ENCODE measurements at places on chromosomes 12 and 14.

GRCh38 chr12:78431931-78432330 is 432.6 kb upstream of the SYT1 start:
- DNase-seq: no peak

GRCh38 chr14:66045572-66046021 is 440.6 kb upstream of the CCDC196 start:
- DNase-seq: no peak

- DNase-seq: no peak
These were observed 248.6 kb downstream of the ZFP36L1 start for GRCh38 chr14:68544081-68544892.

GRCh38 chr12:39620659-39621658 is 1.4 kb upstream of the ABCD2 start:
- DNase-seq: peak; percentile 22

GRCh38 chr14:104315169-104315568 is 176.8 kb downstream of the KIF26A start:
- DNase-seq: no peak

- no peak for DNase-seq
These were observed 502.6 kb downstream of the FUT8 start for GRCh38 chr14:65915125-65915524.

DNA sequence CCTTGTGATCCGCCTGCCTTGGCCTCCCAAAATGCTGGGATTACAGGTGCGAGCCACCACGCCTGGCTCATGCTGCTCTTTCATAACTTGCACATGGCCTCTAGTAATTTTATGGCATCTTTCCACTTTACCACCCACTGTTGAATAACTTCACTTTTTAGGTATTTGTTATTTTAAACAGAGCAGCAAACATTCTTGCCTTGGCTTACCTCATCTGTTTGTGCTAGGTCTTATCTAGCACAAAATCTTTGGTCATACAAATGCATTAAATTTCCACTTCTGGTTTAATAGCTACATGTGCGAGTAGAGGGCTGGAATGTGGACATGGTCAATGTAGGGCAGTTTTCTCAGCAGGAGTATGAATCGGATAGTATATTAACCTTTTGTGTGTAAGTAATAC is 38.8 kb upstream of the ATF7IP start:
- DNase-seq: no peak

GRCh38 chr14:95341564-95341963 is 21.9 kb upstream of the CLMN start:
- no peak for DNase-seq

DNA sequence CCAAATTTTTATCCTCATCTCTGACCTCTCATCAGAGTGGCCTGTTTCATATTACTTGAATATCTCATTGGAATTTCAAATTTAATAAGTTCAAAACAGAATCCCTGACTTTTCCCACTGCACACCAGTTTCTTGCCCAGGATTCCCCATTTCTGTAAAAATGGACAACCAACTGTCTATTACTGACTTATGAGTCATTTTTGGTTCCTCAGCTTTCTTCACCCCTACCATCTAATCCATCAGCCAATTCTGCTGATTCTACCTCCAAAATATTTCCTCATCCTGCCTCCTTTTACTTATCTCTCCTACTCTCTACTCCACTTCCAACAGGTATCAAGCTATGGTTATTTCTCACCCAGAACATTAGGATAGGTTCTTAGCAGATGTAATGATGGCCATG is 44.2 kb downstream of the TMX1 start:
- DNase-seq: no peak

DNA sequence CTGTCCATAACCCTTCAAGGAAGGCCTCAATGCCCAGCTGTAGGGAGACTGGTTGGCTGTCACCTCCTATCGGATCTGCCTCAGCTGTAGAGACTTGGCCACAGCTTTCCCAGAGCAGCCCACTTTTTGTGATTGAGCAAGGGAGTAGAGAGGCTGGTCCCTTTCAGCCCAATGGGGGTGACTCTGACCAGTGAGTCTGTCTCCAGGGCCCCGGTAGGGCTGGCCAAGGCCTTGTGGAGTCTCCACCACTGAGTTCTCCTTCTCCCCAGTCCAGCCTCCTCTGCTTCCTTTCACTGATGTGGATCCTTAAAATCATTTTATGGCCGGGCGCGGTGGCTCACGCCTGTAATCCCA is 14.5 kb upstream of the HPD start:
- no peak for DNase-seq

GRCh38 chr12:24770821-24771220 is 178.1 kb downstream of the BCAT1 start:
- DNase-seq: no peak

- no peak for DNase-seq
These were observed 1.2 kb downstream of the PTPRQ start for GRCh38 chr12:80445083-80445793.

DNA sequence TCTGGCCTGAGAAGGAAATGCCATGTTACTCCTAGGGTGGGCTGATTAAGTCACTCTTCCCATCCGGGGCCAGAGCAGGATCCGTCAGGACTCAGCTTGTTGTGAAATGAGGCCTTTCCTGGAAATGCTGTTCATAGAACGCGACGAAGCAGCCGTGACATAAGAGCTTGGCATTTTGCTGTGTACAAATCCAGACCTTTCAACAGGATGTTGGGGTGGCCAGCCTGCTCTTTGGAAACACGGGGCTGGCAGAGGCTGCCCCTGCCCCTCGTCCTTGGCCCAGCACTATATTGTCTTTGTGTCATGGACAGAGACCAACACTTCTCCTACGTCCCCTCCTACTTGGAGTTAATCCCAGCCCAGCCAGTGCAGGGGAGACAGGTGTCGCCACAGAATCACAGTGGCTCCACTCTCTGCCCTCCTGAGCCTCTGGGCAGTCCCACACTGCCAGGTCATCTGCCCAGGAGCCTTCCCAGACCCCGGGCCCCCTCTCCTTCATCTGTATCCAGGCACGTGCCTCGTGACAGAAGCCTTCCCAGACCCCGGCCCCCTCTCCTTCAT is 18.6 kb upstream of the EIF5 start:
- no peak for DNase-seq

- no peak for DNase-seq
These were observed 11.9 kb upstream of the KLRB1 start for GRCh38 chr12:9619411-9620179.

- no peak for DNase-seq
These were observed 7.7 kb upstream of the TCTN1 start for GRCh38 chr12:110606253-110606611.

DNA sequence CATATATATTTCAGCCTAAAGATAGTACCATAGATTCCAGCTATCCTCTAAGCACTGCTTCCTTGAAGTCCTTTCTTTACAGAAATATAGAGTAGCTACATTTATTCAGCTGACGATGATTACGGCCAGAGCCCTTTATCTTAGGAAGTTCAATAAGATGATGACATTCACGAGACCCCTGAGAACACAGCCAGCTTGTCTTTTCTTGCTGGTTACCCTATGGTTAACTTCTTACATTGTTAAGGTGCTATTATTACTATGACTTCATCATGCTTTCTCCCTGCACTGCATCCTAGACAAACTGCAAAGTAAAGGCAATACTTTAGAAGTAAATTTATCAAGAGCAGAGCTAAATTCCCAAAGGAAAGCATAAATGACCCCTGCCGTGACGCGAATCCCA is 214.4 kb upstream of the LRFN5 start:
- no peak for DNase-seq

- no peak for DNase-seq
These were observed 33.7 kb downstream of the CPM start for GRCh38 chr12:68899251-68899771.

- DNase-seq: no peak
These were observed 365.1 kb downstream of the ATP23 start for GRCh38 chr12:58306266-58307000.

DNA sequence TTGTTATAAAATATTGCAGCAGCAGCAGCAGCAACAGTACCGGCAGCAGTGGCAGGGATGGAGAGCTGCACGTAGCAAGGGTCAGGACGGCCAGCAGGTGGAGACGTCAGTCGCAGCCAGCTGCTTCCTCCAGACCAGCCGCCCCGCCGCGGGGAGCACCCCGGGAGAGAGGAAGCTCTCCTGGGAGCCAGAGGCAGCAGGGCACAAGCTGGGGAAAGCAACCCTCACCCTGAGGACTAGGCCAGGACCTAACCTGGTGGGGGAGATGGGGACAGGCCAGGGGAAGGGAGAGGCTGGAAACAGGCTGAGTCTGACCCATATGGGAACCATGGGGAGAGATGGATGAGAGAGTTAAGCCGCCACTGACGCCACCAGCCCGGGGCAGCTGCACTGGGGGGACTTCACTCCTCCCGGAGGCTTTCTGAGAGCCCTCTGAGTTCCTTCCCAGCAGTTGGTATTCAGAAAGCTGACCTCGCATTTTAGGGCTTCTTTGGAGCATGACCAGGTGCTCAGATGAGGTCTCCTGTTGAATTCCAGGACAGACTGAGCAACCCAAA is 56.3 kb downstream of the SPTB start:
- DNase-seq: peak; percentile 66

- no peak for DNase-seq
These were observed 115.4 kb downstream of the ETV6 start for GRCh38 chr12:11764837-11765236.

GRCh38 chr12:45217846-45218245 is 2.0 kb downstream of the ANO6 start:
- DNase-seq: no peak

- no peak for DNase-seq
These were observed 110.1 kb downstream of the EML5 start for GRCh38 chr14:88682495-88683114.

DNA sequence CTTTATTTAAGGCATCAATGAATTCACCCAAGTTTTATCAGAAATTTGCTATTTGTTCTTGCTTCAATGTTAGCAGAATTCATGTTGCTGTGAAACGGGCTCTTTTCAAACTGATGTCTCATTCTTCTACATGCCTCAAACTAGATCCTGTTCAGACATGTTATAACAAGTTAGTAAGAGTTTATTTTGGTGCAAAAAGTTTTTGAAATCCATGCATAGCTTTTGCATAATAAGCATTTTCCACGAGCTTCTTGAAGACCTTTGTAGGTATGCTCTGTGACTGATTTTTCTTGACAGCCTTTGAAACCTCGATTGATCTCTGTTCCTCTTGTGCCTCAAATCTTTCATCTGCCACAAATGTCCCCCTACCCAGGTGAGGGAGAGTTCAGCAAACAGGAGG is 275.2 kb downstream of the FOXN3 start:
- DNase-seq: no peak

DNA sequence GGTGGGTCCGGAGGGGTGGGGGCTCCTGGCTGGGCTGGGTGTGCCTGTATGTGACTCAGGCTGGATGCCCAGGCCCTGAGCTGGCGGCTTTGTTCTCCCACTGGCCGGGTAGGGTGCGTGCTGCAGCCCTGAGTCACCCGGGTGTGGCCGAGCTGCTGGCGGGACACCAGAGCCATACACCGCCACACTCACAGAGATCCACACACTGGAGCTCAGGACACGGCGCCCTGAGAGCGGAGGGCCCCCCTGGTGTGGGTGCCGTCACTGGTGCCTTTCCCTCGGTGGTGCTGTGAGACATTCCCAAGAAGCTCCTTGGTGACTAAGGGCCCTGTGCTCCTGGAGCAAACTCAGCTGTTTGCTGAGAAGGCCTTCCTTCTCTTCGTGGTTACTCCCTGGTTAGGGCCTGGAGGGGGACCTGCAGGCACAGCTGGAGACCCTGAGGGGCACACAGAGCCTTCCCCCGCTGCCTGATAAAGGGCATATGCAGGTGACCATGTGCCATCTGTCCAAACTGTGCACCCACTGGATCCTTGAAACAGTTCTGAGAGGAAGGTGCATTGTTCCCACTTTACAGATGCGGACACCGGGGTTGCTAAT is 44.3 kb downstream of the KRT80 start:
- DNase-seq: no peak

DNA sequence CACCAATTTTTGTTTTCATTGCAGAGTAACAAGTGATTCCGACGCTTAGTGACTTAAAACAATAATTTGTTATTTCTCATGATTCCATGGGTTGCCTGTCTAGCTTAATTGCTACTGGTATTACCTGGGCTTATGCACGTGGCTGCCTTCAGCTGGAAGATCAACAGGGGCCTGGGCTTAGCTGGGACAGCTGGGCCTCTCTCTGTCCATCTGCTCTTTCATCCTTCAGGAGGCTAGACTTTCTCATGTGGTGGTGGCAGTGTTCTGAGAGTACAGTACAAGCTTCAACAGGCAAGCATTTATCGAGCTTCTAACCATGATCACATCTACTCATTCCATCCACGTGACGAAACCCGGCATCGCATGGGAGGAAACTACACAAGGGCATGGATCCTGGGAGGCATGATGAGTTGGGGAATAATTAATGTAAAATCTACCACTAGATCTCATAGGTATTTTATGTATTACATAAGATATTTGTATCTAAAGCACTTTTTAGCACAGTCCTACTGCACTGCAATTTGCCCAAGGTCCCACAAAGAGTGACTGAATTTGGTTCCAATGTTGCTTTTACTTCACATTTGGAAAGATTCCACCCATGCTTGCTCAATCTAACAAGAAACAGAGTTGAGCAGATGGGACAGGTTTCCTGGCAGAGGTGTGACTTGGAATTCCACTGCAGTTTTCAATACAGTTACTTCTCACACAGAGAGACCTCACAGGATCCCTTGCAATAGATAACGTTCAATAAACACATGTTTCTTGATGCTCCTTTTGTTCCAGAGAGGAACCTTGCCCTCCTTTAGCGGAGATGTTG is 153.1 kb upstream of the FRMD6 start:
- no peak for DNase-seq

GRCh38 chr14:104341532-104342434 is 203.4 kb downstream of the KIF26A start:
- no peak for DNase-seq

GRCh38 chr14:93824518-93825234 is 36.4 kb upstream of the PRIMA1 start:
- DNase-seq: no peak

DNA sequence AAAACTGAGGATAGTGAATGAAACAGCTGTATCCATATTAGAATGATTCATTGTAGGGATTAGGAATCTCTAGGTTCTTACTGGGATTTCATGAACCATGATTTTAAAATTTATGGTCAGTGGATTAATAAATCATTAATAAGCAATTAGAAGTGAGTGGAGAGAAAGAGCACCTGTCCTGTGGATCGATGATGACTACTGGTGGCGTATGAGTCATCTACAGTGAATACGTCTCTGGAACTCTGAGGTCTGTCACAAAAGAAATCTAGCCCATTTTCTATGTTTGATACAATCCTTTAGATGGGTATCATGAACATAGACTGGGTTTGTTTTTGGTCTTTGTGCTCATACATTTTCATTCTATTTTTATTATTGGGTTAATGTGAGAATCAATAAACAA is 77.3 kb upstream of the RTL1 start:
- no peak for DNase-seq
